Cardiac septum (tissue), 1 donor: ENCODE measurements at places on chromosomes 3 and 15. TPM values are rescaled to one million over a fixed set of nuclear protein-coding genes. Genes with fewer than 3 reads are reported as not detected.

Gene GNAI2
- 153 TPM for total RNA-seq

DNA sequence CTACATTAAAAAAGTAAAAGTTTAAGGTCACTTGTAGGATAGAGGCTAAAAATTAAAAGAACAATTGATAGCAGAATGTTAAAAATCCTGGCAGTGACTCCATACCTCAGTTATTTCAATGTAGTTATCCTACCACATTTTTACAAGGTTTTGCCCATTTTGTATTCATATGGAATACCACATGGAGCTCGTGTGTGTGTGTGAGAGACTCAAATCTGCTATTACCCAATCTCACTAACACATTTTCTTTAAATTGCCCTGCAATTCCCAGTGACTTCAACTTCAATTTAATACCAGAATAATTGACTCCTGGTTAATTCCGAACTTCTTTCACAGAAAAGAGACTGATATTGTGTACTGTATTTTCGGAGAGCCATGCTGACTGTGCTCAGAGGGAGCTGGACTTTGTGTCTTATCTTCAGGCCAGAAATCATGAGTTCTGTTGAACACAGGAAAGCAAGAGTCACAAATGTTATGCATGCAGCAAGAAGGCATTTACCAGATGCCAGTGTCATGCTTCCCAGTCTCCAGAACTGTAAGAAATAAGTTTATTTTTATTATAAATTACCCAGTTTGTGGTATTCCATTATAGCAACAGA is 529.0 kb upstream of the NECTIN3 start:
- no peak for DNase-seq

- no peak for DNase-seq
These were observed 63.4 kb upstream of the VEPH1 start for GRCh38 chr3:157566596-157566995.

DNA sequence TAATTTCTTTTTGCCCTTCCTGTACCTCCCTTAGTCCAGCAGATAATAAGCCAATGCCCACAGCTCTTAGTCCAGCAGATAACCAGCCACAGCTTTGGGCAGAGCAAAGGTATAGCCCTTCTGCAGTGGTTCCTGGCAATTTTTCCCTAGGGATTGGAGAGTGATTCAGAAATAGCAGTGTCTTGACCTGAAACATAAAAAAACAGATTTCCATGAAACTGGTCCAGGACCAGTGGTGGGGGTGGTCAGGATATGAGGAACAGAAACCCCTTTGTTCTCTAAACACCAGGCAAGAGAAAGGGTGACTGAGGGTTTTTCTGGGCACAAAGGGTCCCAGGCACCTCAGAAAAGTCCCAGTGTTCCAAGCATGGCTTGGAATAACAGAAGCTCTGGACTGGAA is 103.4 kb downstream of the ARRDC4 start:
- DNase-seq: no peak

DNA sequence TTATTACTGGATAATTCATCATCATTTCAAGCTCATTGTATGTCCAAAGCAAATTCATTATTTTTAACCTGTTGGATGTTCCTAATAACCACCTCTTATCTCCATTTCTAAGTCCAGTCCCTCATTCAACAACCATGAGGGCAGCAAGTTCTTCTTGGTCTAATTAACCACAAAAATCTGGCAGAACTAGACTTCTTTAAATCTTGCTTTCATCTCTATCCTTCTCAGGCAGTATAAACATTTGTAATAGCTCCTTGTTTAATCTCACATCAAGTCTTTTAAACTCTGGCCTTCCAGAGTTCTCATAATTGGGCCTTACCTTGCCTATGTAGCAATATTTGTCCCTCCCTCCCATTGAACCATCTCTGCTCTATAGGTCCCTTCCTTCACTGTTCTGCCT is 17.0 kb upstream of the GHSR start:
- no peak for DNase-seq

- DNase-seq: no peak
These were observed 109.0 kb upstream of the CTDSPL start for GRCh38 chr3:37752649-37753025.
